ENCODE measurements at places on chromosomes 13 and 19. TPM values are rescaled to one million over a fixed set of nuclear protein-coding genes. Genes with fewer than 3 reads are reported as not detected.

DNA sequence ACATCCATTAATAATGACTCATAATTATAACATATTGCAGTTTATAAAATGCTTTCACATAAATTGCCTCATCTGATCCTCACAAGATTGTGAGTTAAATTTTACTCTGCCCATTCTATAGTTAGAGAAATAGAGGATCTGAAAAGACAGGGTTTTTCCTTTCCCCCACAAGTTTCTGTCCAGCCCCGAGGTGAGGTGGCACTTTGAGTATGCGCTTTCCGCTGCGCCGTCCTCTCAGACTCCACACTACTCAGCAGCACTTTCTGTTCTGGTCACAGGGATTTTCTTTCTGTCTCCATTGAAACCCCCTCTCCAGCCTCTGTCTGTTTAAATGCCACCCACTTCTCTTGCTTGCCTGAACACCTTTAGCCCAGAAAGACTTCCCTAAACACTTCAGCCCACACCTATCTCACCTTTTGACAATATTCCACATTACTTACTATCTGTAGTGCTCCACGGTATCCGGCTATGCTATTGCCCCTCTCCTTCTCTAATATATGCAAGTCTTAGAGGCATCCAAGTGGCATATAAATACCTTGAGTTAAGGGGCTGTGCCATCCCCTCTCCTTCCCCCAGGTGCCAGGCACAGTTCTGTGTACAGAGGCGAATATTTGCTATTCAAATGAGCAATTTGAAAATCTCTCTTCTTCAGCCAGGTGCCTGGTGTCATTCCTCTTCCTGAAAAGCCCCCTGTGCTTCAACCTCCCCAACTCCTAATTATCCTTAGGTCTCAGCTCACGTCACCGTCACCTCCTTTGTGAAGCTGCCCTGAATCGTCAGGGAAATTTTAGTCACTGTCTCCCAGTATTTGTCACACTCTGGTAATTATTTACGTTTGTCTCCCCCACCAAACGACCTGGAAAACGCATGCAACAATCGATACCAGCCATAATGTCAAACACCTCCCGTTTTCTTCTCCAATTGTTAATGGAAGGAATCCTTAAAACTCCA lies 268.7 kb downstream of the NHLRC3 start:
- DNase-seq: no peak

DNA sequence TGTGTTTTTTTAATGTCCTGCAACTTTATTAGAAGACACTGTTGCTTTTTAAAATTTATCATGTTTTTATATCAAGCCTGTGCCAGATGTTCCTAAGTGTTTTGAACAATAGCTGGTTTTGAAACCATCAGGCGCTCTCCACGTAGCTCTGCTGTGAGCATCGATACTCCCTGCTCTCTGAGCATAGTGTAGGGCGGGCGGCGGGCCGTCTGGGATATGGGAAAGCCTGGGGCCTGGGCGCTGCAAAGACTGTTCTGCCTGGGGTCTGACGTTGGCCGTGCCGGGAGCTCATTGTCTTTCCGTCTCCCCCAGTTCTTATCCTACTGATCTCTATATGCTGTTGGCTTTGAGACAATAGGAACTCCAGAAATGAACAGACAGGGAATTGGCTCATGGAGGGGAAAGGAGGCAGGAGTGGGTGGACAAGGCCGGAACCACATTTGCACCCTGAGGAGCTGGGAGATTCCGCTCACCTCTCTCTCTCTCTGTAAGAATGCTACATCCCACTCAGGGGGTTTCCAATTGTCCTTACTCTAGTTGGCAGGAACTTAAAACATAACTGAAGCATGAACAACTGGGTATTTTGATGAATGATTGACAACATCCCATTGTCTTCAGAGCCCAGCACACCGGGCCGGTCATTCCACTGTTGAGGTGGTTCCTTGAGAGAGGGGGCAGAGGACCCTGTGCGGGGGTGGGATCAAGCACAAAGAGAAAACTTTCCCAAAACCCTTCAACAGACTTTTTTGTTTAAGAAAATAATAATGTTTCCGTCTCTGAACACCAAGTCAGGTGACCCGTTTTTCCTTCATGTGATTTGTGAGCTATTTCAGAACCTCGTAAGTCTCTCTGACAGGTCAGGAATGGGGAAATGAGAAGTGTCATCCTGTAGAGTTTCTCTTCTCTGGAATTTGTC lies 64.7 kb downstream of the COL4A2 start:
- DNase-seq: no peak

DNA sequence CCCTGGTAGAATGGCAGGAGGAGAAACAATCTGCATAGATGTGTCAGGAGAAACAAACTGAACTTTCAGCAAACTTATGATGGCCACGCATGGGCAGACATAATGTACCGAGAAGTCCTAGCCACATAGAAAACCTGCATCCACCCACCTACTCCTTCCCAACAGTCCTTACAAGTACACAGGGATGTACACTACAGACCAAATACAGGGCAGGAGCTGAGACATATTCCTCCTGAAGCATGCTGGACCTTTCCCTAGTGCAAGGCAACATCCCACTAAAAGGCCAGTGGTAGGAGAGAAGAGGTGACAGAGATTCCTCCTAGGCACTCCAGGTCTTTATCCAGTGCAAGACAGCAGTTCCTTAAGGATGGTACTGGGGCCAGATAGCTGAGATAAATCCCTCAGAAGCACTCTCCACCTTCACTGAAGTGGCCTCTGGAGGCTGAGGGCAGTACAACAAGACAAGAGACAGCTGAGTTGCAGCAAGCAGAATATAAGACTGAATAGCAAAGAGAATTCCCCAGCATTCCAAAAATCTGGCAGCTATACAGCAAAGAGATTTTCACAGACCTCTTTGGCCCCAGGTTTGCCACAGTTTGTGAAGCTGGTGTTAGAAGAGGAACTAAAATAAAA lies 18.3 kb downstream of the VWA8 start:
- DNase-seq: no peak

DNA sequence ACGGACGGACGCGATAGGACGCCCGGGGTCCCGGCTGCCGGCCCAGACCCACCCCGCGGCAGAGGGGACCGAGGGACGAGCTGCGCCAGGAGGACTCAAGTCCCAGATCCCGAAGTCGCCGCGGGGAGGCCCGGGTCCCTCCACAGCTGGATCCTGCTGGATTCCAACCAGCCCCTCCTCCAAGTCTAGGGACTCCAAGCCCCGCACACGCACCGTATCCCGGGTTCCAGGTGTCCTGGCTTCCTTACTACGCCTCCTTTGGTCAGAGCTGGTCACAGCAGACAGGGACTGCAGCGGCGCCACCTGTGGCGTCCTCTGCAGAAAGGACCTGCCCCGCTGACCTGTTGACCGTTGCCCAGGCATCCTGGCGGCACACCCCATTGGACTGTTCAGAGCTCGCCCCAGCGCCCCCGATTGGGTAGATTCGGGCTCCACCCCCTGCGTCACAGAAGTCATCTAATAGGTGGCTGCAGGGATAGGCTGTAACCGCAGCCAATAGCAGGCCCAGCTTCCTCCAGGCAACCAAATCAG lies 29.0 kb upstream of the ZNF709 start:
- DNase-seq: no peak

GRCh38 chr19:5354403-5354802 lies 13.8 kb upstream of the PTPRS start:
- DNase-seq: no peak

GRCh38 chr19:19224852-19225494 lies 13.2 kb downstream of the NCAN start:
- peak; percentile 85 for DNase-seq

GRCh38 chr19:33507021-33507956 lies 14.3 kb downstream of the PEPD start:
- no peak for DNase-seq

DNA sequence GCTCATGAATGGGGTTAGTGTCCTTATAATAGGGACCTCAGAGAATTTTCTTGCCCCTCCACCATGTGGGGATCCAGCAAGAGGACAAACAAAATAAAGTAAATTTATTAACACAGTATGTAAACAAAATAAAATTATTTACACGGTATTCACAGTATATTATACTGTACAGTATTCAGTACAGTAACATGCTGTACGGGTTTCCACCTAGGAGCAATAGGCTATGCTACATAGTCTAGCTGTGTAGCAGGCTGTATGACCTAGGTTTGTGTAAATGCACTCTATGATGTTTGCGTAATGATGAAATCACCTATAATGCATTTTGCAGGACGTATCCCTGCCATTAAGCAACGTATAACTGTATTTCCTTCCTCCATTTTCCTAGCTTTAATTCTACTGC lies 11.8 kb upstream of the DIAPH3 start:
- no peak for DNase-seq

GRCh38 chr19:48650974-48651682 lies 5.1 kb upstream of the CA11 start:
- no peak for DNase-seq

DNA sequence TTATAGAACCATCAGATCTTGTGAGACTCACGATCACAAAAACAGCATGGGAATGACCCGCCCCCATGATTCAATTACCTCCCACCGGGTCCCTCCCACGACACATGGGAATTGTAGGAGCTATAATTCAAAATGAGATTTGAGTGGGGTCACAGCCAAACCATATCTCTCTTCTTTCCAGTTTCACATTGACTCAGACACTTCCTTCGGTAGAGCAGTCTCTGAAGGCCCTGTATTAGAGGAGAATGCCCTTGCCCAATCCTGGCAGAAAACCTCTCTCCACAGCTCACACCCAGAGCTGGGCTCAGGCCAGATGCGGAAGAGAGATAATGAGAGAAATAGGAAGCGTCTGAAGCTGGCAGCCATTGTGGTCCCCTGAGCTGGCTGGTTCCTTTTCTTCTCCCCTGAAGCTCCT lies 72.4 kb upstream of the CLDN10 start:
- no peak for DNase-seq

DNA sequence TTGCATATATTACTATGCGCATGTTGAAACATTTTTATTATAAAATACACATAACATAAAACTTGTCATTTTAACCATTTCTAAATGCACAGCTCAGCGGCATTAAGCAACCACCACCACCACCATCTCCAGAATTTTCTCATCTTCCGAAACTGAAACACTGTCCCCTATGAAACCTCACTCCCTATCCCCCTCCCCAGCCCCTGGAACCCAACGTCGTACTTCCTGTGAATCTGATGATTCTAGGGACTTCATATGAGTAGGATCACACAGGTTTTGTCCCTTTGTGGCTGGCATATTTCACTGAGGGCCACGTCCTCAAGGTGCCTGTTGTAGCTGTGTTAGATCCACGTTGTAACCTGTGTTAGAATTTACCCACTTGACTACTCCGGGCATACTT lies 716 bp upstream of the MAP2K2 start:
- no peak for DNase-seq

The NRTN gene
- 0.36 TPM for total RNA-seq

The SHISA7 gene
- total RNA-seq: not detected

The HAUS8 gene
- total RNA-seq: 51.7 TPM

The ZNF554 gene
- total RNA-seq: 5.0 TPM

All from activated naive CD8-positive, alpha-beta T cell treated with anti-CD3 and anti-CD28 coated beads, Interleukin-2, amount 10 ng/mL, durations not matched to agents 7 days and 5 days (primary cell).